ENCODE measurements at places on chromosomes 2 and 18. TPM values are rescaled to one million over a fixed set of nuclear protein-coding genes. Genes with fewer than 3 reads are reported as not detected.

SIX3 gene
- total RNA-seq = not detected

ASB1 gene
- 30.5 TPM for total RNA-seq

CCDC68 gene
- total RNA-seq = 5.9 TPM

ANKRD30B gene
- not detected for total RNA-seq

PRKAG3 gene
- not detected for total RNA-seq

DYNAP gene
- total RNA-seq = not detected

CPLX4 gene
- not detected for total RNA-seq

KLF11 gene
- 3.6 TPM for total RNA-seq

REG3G gene
- not detected for total RNA-seq

PRSS56 gene
- total RNA-seq = not detected

SLC25A12 gene
- total RNA-seq = 13.2 TPM

CCDC74B gene
- 0.85 TPM for total RNA-seq

DSC2 gene
- under 0.01 TPM for total RNA-seq

BOLL gene
- total RNA-seq = not detected

SKOR2 gene
- total RNA-seq = not detected

SPR gene
- 46.5 TPM for total RNA-seq

ZNF396 gene
- 0.56 TPM for total RNA-seq

DLGAP1 gene
- total RNA-seq = 0.09 TPM

LYPD1 gene
- 104 TPM for total RNA-seq

MTCL1 gene
- total RNA-seq = 20.5 TPM

RAB27B gene
- total RNA-seq = 3.5 TPM

ELOA2 gene
- total RNA-seq = not detected

REG3A gene
- total RNA-seq = not detected

ERBB4 gene
- under 0.01 TPM for total RNA-seq

SULT1C4 gene
- total RNA-seq = 9.3 TPM

HNMT gene
- total RNA-seq = 1.7 TPM

HRH4 gene
- total RNA-seq = not detected

SPC25 gene
- 6.4 TPM for total RNA-seq

CNGA3 gene
- total RNA-seq = not detected

NOTO gene
- not detected for total RNA-seq

RAB6C gene
- total RNA-seq = not detected

KIDINS220 gene
- 48.5 TPM for total RNA-seq

MEIS1 gene
- total RNA-seq = 10.5 TPM

GLB1L gene
- total RNA-seq = 3.3 TPM

NAT8 gene
- not detected for total RNA-seq

SPP2 gene
- not detected for total RNA-seq

HOXD13 gene
- total RNA-seq = not detected

RBFA gene
- total RNA-seq = 34.3 TPM

POTEC gene
- total RNA-seq = not detected

AOX1 gene
- total RNA-seq = 3.9 TPM

KCNS3 gene
- 0.81 TPM for total RNA-seq

SATB2 gene
- 3.6 TPM for total RNA-seq

HMSD gene
- not detected for total RNA-seq

AMER3 gene
- not detected for total RNA-seq

CTLA4 gene
- total RNA-seq = not detected

IL18RAP gene
- not detected for total RNA-seq

SGPP2 gene
- total RNA-seq = not detected

VPS4B gene
- total RNA-seq = 45.0 TPM

STARD6 gene
- not detected for total RNA-seq

SH3BP4 gene
- 37.5 TPM for total RNA-seq

HOXD3 gene
- total RNA-seq = 0.54 TPM

KDSR gene
- total RNA-seq = 9.3 TPM

RGPD4 gene
- total RNA-seq = not detected
